ENCODE measurements at places on chromosomes 1 and 21.

DNA sequence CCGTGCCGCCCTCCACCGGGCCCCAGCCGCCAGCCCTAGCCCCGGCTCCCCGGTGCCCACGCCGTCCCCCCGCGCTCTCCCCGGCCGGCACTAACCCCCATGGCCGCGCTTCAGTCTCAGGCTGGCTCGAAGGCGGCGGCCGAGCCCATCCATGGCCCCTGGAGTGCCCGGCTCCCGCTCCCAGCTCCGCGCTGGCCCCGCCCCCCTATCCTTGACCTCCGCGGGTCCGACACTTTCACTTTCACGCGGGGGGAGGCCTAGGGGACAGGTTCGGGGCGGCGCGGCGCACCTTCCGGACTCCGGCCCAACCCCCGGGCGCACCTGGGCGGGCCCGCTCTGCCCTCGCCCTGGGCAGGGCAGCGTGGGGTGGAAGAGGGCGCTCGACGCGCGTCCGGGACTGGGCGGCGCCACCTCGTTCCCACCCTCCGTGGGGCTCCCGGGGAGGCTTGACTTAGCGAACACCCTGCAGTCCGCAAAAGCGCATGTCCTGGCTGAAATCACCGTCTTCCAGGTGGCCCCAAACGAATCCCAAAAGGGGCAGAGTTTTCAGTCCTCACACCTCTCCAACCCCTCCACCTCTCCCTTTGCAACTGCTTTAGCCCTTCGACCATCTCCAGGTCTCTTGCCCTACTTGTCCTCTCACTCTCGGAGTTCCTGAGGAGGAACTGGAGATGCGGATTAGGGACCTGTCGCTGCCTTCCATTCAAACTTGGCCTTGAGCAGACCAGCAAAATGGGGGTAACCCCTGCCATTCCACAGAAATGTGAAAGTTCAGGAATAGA lies 3.9 kb upstream of the DENND2D start:
- H3K4me3 ChIP-seq = peak overlapping the region; percentile 77
- H3K4me1 ChIP-seq = peaks cover 23% of the 10 kb centered on the region
- H3K27ac ChIP-seq = peak overlapping the region; percentile 92
- no peaks in the 10 kb centered on the region for H3K36me3 ChIP-seq

- no peaks in the 10 kb centered on the region for H3K36me3 ChIP-seq
- H3K27me3 ChIP-seq = no peaks in the 10 kb centered on the region
- no peak overlapping the region for H3K27ac ChIP-seq
- H3K4me1 ChIP-seq = no peaks in the 10 kb centered on the region
- DNase-seq = no peak
Observed at GRCh38 chr1:106727171-106727570, 329.3 kb upstream of the PRMT6 start.

DNA sequence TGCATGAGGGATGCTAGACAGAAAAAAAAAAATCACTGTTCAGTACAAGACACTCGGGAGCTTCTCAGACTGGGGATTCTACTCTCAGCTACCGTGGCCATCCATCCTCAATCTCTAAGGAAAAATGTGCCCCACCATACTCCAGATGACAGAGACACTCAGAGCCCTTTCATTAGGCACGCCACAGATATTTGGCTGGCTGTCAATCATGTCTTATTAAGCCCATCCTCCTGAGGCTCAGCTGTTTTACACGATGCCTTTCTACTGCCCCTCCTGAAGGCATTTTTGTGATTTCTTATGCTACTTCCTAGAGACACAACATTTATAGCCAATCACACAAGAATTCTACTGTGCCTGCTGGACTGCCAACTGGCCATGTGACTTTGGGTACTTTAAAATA lies 92.9 kb downstream of the KIF14 start:
- H3K4me3 ChIP-seq = no peak overlapping the region
- H3K27ac ChIP-seq = no peak overlapping the region
- H3K4me1 ChIP-seq = no peaks in the 10 kb centered on the region
- no peaks in the 10 kb centered on the region for H3K36me3 ChIP-seq
- H3K27me3 ChIP-seq = no peaks in the 10 kb centered on the region

DNA sequence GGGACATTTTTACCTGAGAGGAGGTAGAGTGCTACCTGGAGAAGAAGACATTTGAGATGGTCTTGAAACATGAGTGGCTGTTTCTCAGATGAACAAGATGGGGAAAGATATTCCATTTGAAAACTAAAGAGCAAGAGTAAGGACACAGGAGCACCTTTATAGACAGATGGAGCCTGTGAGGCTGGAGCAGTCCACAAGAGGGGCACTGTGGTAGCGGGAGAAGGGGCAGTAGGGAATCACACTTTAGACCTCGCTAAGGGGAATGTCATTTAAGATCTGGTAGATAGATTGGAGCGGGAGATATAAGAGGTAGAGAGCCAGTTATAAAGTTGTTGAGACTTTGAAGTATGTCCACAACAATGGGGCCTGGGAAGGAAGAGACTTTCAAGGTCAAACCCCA lies 23.4 kb downstream of the DYNLT5 start:
- no peaks in the 10 kb centered on the region for H3K27me3 ChIP-seq
- no peak overlapping the region for H3K4me3 ChIP-seq
- no peaks in the 10 kb centered on the region for H3K36me3 ChIP-seq
- H3K27ac ChIP-seq = no peak overlapping the region
- no peaks in the 10 kb centered on the region for H3K4me1 ChIP-seq

GRCh38 chr1:59595774-59596173 lies 219.0 kb upstream of the HOOK1 start:
- no peaks in the 10 kb centered on the region for H3K27me3 ChIP-seq
- H3K27ac ChIP-seq = peak overlapping the region; percentile 29
- H3K4me3 ChIP-seq = no peak overlapping the region
- peaks cover 8% of the 10 kb centered on the region for H3K4me1 ChIP-seq
- DNase-seq = no peak

DNA sequence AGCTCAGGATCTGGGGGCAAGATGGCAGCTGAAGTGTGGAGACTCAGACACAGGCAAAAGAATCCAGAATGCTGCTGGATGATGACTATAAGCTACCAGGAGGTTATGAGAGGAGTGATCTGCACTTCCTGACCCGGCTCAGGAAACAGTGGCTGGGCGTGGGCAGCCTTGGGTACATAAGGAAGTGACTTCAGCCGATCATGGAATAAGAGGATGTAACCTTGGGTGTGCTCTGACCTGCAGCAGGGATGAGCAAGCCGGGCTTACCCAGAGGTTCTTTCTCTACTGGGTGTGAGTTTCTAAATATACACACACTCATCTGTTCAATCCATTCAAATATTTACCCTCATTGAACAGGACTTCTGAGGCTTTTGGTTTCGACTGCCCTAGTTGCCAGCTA lies 62.7 kb downstream of the CD34 start:
- H3K27ac ChIP-seq = peak overlapping the region; percentile 43
- no peaks in the 10 kb centered on the region for H3K36me3 ChIP-seq
- no peaks in the 10 kb centered on the region for H3K4me1 ChIP-seq
- peak; percentile 88 for DNase-seq
- no peak overlapping the region for H3K4me3 ChIP-seq

GRCh38 chr1:54227091-54227602 lies 27.2 kb downstream of the MRPL37 start:
- no peak for DNase-seq
- H3K36me3 ChIP-seq = no peaks in the 10 kb centered on the region
- no peak overlapping the region for H3K4me3 ChIP-seq
- H3K27me3 ChIP-seq = no peaks in the 10 kb centered on the region
- H3K27ac ChIP-seq = no peak overlapping the region
- no peaks in the 10 kb centered on the region for H3K4me1 ChIP-seq

DNA sequence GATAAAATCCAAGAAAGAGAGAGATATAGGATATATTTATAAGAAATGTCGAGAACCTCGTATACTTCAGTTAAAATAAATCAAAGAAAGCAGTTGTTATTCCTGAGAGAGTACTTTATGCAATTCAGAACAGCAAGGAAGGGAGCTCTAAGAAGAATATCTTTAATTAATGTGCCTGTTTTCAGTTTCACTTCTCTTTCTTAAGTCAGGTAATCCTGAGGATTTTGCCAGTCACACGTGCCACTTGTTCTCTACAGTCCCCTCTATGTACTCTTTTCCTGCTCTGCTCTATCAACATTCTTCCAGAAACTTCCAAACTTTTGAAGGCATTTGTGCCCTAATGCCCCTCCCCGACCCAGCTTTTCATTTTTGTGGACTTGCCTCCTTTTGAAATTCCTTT lies 211.9 kb downstream of the AKT3 start:
- H3K4me3 ChIP-seq = no peak overlapping the region
- no peaks in the 10 kb centered on the region for H3K4me1 ChIP-seq
- H3K27me3 ChIP-seq = no peaks in the 10 kb centered on the region
- no peak for DNase-seq
- H3K27ac ChIP-seq = no peak overlapping the region
- no peaks in the 10 kb centered on the region for H3K36me3 ChIP-seq

GRCh38 chr1:16293538-16293937 lies 56.6 kb upstream of the CPLANE2 start:
- H3K27me3 ChIP-seq = no peaks in the 10 kb centered on the region
- no peak overlapping the region for H3K27ac ChIP-seq
- no peak for DNase-seq
- H3K4me3 ChIP-seq = no peak overlapping the region

GRCh38 chr1:226325178-226325577 lies 16.2 kb upstream of the LIN9 start:
- no peaks in the 10 kb centered on the region for H3K27me3 ChIP-seq
- no peak overlapping the region for H3K4me3 ChIP-seq
- H3K27ac ChIP-seq = no peak overlapping the region
- no peaks in the 10 kb centered on the region for H3K36me3 ChIP-seq

GRCh38 chr1:147496571-147497210 lies 44.6 kb upstream of the BCL9 start:
- H3K4me1 ChIP-seq = no peaks in the 10 kb centered on the region
- no peak overlapping the region for H3K4me3 ChIP-seq
- no peaks in the 10 kb centered on the region for H3K36me3 ChIP-seq
- no peak overlapping the region for H3K27ac ChIP-seq
- H3K27me3 ChIP-seq = no peaks in the 10 kb centered on the region

GRCh38 chr1:87898431-87898830 lies 569.8 kb downstream of the LMO4 start:
- no peaks in the 10 kb centered on the region for H3K4me1 ChIP-seq
- H3K27me3 ChIP-seq = no peaks in the 10 kb centered on the region
- H3K36me3 ChIP-seq = no peaks in the 10 kb centered on the region
- no peak overlapping the region for H3K4me3 ChIP-seq

GRCh38 chr1:114764689-114765088 lies 6.9 kb upstream of the CSDE1 start:
- no peak overlapping the region for H3K27ac ChIP-seq
- H3K4me3 ChIP-seq = no peak overlapping the region
- DNase-seq = no peak
- no peaks in the 10 kb centered on the region for H3K27me3 ChIP-seq

DNA sequence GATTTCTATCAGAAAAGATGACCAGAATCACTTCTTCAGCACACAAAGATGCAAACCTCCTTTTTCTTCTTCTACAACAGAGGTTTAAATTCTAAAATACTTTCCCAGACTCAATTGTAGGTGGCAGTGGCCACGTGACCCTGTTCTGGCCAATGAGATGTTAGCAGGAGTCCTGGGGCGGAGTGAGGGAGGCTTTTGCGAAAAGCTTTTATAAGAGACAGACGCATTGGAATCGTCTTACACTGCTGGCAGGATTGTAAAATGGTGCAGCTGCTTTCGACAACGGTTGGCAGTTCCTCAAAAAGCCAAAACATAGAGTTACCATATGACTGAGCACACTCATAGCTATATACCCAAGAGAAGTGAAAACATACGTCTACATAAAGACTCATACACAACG lies 87.0 kb upstream of the MAGI3 start:
- no peaks in the 10 kb centered on the region for H3K27me3 ChIP-seq
- no peak overlapping the region for H3K4me3 ChIP-seq
- DNase-seq = no peak
- no peaks in the 10 kb centered on the region for H3K4me1 ChIP-seq

DNA sequence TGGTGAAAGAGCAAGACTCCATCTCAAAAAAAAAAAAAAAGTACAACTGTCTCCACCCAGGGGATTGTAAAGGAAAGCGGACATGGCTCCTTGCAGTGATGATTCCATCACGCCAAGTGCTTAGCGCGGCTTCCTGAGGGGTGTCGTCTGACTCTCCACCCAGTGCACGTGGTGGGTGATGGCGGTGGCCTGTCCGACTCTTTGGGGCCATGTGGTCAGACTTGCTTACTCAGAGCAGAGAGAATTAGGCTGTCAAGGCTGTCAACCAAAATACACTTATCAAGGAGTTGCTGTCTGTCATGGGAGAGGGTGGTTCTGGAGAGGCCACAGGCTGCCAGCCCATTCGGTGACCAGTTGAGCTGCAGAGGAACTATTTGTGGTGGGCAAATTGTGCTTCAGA lies 49.4 kb downstream of the PTPRF start:
- no peak overlapping the region for H3K27ac ChIP-seq
- no peak overlapping the region for H3K4me3 ChIP-seq
- no peaks in the 10 kb centered on the region for H3K4me1 ChIP-seq
- no peaks in the 10 kb centered on the region for H3K36me3 ChIP-seq
- no peaks in the 10 kb centered on the region for H3K27me3 ChIP-seq
- no peak for DNase-seq

GRCh38 chr21:27152996-27153395 lies 186.1 kb upstream of the ADAMTS5 start:
- no peaks in the 10 kb centered on the region for H3K27me3 ChIP-seq
- H3K36me3 ChIP-seq = no peaks in the 10 kb centered on the region
- no peaks in the 10 kb centered on the region for H3K4me1 ChIP-seq
- no peak overlapping the region for H3K27ac ChIP-seq

GRCh38 chr1:46512792-46513190 lies 23.2 kb downstream of the DMBX1 start:
- H3K27me3 ChIP-seq = no peaks in the 10 kb centered on the region
- H3K4me1 ChIP-seq = no peaks in the 10 kb centered on the region
- no peaks in the 10 kb centered on the region for H3K36me3 ChIP-seq
- DNase-seq = no peak
- H3K27ac ChIP-seq = no peak overlapping the region
- no peak overlapping the region for H3K4me3 ChIP-seq

- H3K36me3 ChIP-seq = no peaks in the 10 kb centered on the region
- H3K4me3 ChIP-seq = no peak overlapping the region
- H3K27me3 ChIP-seq = no peaks in the 10 kb centered on the region
- no peak for DNase-seq
- H3K27ac ChIP-seq = no peak overlapping the region
Observed at GRCh38 chr1:106447466-106447865, 609.0 kb upstream of the PRMT6 start.

GRCh38 chr1:188958461-188959115 lies 1519.1 kb downstream of the BRINP3 start:
- H3K36me3 ChIP-seq = no peaks in the 10 kb centered on the region
- no peaks in the 10 kb centered on the region for H3K4me1 ChIP-seq
- no peak for DNase-seq
- no peak overlapping the region for H3K4me3 ChIP-seq
- H3K27me3 ChIP-seq = no peaks in the 10 kb centered on the region

Measured in colonic mucosa (tissue), 4 donors.